ENCODE measurements at places on chromosomes 1 and 21.

DNA sequence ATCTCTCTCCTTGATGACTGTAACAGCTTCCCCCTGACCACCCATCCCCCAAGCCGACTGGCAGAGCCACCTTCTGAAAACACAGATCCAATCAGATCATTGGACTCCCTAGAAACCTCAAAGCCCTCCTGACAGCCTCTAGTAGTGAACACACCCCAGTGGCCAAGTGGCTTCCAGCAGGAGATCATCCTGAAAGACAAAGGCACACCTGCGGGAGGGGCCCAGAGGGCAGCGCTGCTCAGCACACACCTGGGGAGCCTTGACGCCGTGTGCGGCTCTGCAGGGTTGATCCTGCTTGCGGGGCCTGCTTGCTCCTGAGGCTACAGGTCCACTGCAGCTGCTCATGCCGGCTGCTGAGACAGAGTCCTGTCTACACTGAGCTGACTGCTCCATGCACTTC is 41.5 kb downstream of the SLC66A1 start:
- DNase-seq = no peak

GRCh38 chr1:229984310-229984991 is 82.6 kb upstream of the GALNT2 start:
- DNase-seq = no peak

DNA sequence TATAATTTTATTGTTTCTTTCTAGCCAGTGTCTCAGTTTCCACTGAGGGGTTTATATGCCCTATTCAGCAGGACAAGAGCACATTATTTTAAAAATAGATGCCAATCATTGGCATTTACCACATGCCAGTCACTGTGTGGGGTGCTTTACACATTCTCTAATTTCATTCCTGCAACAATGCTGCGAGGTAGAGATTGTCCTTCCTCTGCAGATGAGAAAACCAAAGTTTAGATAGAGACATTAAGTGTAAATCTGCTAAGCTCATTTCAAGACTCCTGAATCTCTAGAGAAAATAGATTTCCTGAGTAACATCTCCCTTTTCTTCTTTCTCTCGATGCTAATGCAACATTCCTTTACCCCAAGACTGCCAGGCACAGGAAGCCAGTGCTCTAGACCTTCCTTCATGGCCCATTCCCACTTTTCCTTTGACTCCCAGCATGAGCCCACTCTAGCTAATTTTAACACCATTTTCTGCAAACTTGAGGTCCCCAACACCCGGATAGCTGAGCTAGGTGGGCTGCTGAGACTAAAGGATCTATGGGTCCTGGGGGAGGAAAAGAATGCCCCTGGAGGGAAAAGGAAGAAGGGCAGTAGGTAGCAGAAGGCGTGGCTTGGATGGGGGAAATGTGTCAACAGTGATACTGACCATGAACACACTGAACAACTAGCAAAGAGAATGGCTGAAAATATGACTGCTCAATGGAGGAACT is 50.0 kb downstream of the SH3GLB1 start:
- no peak for DNase-seq

- DNase-seq = no peak
Observed at GRCh38 chr21:32818411-32818810, 46.9 kb upstream of the PAXBP1 start.
